CD4-positive, alpha-beta memory T cell (primary cell): ENCODE measurements at places on chromosomes 13 and 19. TPM values are rescaled to one million over a fixed set of nuclear protein-coding genes. Genes with fewer than 3 reads are reported as not detected.

DNA sequence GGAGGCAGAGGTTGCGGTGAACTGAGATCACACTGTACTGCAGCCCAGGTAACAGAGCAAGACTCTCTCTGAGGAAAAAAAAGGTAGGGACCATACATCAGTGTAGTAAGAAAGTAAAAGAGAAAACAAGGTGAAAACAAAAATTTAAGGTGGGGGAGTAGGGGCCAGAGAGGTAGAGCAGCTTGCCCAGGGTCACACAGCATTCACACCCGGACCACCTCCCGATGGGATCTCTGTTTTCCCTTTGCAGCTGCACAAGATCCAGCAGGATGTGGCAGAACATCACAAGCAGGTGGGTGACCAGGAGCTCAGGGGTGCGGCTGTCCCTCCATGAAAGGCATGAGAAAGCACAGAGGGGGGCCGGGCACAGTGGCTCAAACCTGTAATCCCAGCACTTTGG is 4.5 kb downstream of the TLE6 start:
- no peak overlapping the region for H3K4me3 ChIP-seq
- no peak for DNase-seq
- no peaks in the 10 kb centered on the region for H3K36me3 ChIP-seq
- no peak overlapping the region for H3K27ac ChIP-seq
- peaks cover 5% of the 10 kb centered on the region for H3K4me1 ChIP-seq

DNA sequence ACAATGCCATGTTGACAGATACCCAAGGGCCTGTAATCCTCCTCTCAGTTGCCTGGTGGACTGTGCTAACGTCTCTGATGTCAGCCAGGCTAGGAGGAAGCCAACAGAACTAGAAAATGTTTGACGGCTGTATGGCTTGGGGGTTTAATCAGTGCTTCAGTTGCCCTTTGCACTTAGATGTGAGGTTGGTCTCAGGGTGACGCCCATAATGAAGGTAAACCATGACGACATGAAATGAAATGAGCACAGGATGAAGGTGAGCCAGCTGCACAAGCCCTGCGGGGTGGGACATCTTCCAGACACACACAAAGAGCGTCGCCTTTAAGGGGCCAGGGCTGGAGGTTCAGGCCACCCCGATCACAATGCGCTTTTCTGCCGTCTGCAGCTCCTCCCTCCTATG is 127.2 kb downstream of the CRYL1 start:
- no peak overlapping the region for H3K4me3 ChIP-seq
- H3K4me1 ChIP-seq: no peaks in the 10 kb centered on the region
- no peak overlapping the region for H3K27ac ChIP-seq
- DNase-seq: no peak
- H3K27me3 ChIP-seq: no peaks in the 10 kb centered on the region

DNA sequence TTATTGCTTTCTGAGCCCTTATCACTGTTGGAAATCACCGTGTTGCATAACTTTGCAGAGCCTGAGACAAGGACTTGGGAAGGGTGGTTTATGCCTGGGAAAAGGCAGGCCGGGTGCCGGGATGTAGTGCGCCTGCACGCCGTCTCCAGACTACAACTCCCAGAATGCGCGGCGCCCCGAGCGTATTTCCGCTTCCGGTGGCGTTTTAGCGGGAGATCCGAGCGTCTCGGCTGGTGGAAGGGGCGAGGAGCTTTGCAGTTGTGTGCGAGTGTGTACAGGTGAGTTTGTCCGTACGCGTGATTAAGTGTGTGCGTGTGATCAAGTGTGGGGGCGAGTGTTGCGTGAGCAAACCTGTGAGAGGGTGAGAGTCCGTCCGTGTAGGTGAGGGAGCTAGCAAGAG is 75.4 kb downstream of the PEG3 start:
- H3K4me3 ChIP-seq: no peak overlapping the region
- DNase-seq: no peak
- no peak overlapping the region for H3K27ac ChIP-seq
- no peaks in the 10 kb centered on the region for H3K36me3 ChIP-seq
- no peaks in the 10 kb centered on the region for H3K4me1 ChIP-seq
- H3K27me3 ChIP-seq: no peaks in the 10 kb centered on the region

ZNF491 gene
- total RNA-seq: 2.0 TPM
